ENCODE measurements at places on chromosomes 5 and 9.

- DNase-seq: no peak
These were observed 125.9 kb downstream of the GADD45G start for GRCh38 chr9:89730715-89731114.

DNA sequence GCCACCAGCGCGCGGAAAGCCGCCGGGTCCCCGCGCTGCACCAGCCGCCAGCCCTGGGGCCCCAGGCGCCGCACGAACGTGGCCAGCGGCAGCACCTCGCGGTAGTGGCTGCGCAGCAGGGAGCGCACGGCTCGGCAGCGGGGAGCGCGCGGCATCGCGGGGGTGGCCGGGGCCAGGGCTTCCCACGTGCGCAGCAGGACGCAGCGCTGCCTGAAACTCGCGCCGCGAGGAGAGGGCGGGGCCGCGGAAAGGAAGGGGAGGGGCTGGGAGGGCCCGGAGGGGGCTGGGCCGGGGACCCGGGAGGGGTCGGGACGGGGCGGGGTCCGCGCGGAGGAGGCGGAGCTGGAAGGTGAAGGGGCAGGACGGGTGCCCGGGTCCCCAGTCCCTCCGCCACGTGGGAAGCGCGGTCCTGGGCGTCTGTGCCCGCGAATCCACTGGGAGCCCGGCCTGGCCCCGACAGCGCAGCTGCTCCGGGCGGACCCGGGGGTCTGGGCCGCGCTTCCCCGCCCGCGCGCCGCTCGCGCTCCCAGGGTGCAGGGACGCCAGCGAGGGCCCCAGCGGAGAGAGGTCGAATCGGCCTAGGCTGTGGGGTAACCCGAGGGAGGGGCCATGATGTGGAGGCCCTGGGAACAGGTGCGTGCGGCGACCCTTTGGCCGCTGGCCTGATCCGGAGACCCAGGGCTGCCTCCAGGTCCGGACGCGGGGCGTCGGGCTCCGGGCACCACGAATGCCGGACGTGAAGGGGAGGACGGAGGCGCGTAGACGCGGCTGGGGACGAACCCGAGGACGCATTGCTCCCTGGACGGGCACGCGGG, at the start of gene TERT:
Gene TERT (minus strand): TSS at position 234 of the 815 bp plus-strand sequence. CDS start 79 bp downstream, at position 155.
- no peak for DNase-seq

GRCh38 chr9:18791074-18791473, 241.9 kb downstream of the SAXO1 start:
- no peak for DNase-seq

DNA sequence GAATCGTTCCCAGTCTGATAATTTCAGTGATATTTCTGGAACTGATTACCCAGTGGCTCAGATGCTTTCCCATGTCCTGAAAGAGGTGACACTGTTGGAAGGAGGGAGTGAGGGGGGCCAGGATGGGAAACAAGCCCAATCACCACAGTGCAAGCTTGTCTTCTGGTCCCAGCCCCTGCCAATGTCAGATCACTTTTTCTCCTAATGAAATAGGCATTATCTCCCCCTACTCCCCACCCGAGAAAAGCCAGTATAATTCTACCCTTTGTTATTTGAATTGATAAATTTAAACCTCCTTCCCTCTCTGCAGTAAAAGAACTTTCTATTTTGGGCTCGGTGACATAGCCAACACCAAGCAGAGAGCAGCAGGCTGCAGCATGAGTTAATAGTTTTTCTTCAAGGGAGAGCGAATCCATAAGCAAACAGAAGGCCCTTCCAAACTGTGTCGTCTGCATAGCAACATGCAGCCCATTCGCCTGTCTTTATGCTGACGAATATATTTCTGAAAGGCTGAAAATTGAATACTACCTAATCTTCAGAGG, 14.6 kb upstream of the PPP2CA start:
- no peak for DNase-seq

- DNase-seq: no peak
These were observed 117.4 kb upstream of the GPR151 start for GRCh38 chr5:146633323-146633764.

DNA sequence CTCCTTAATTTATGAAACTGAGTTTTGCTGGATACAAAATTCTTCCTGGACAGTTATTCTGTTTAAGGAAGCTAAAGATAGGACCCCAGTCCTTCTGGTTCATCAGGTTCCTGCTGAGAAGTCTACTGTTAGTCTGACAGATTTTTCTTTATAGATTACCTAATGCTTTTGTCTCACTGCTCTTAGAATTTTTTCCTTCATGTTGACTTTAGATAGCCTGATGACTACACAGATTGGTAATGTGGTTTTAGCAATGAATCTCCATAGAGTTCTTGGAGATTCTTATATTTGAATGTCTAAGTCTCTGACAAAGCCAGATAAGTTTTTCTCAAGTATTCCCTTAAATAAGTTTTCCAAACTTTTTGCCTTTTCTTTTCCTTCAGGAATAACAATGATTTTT, 419.7 kb downstream of the CDH10 start:
- no peak for DNase-seq

GRCh38 chr5:39580702-39581453, 156.1 kb upstream of the DAB2 start:
- no peak for DNase-seq

- DNase-seq: no peak
These were observed 596 bp downstream of the SLC28A3 start for GRCh38 chr9:84339962-84340361.

GRCh38 chr5:165076686-165077085, 1571.3 kb downstream of the MAT2B start:
- no peak for DNase-seq

DNA sequence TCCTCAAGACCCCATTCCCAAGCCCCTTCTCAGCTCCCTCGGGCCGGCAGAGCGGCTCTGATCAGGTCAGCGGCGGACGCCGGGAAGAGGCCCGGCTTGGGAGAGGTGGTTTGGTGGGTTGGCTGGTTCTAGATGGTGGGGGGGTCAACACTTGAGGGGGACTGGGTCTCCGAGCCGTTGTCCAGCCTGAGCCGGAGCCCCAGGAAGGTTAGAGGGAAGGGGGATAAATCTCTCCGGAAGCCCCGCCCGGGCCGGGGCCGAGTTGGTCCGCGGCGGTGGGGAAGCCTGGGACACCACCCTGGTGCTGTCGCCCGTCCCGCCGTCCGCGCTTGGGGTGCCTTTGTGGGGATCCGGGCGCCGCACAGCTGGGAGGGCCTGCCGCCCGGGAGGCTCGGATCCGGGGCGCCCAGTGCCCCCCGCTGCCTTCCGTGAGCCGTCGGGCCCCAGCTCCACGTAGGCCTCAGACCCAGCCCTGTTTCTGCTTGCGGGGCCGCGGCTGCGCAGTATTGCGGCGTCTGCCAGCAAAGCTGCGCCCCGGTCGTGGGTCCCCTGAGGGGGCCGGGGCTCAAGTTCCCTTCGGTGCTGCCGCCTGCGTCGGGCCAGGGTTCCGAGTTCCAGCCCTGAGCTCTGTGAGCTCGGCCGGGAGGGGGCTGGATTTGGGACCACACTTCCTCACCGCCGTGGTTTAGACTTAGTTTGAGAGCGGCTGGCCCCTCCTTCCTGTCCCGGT, 542 bp upstream of the TRIM52 start:
- DNase-seq: no peak

- DNase-seq: no peak
These were observed 1.1 kb downstream of the CNOT6 start for GRCh38 chr5:180495292-180495691.

- no peak for DNase-seq
These were observed 1.2 kb upstream of the SLC1A3 start for GRCh38 chr5:36605241-36605640.

GRCh38 chr5:138096363-138096762, 12.5 kb downstream of the WNT8A start:
- DNase-seq: no peak

DNA sequence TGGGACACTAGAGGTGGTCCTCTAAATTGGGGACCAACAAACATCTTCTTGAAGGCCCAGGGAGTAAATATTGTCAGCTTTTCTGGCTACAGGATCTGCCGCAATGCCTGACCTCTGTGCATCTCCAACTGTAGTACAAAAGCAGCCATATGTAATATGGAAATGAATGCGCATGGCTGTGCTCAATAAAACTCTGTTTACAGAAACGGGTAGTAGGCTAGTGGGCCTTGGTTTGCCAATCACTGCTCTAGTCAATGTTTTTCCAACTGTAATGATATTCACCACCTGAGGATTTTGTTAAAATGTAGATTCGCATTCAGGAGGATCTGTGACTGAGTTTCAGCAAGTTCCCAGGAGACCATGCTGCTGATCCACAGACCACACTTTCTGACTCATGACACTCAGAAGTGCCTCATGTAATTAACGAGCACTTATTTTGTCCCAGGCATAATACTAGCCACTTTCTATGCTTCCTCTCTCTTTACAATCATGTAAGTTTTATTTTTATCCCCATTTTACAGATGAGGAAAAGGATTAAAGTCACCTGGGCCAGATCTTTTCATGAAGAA, 96.9 kb downstream of the MED27 start:
- DNase-seq: no peak

GRCh38 chr5:1155191-1156032, 43.5 kb upstream of the SLC12A7 start:
- DNase-seq: no peak

- DNase-seq: no peak
These were observed 24.0 kb downstream of the BTNL8 start for GRCh38 chr5:180922932-180923331.

- no peak for DNase-seq
These were observed 14.2 kb downstream of the GLIPR2 start for GRCh38 chr9:36150574-36151315.

- DNase-seq: no peak
These were observed 23.4 kb downstream of the RANBP17 start for GRCh38 chr5:170885256-170885655.

DNA sequence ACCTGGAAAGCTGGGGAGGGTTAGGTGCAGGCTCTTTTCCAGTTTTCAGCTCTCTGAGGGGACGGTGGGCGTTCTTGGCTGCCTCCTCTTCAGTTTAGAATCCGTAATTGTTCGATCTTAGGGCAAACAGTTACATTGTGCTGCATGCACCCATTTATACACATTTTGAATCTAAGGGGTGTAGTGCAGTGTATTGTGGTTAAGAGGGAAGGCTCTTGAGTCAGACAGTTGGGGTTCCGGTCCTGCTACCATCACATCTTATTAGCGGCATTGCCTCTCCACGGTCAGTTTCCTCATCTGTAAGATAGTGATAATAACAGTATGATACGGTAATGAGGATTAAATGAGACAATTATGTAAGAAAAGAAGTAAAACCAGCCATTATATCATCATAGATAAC, 625 bp downstream of the EXOSC2 start:
- no peak for DNase-seq

DNA sequence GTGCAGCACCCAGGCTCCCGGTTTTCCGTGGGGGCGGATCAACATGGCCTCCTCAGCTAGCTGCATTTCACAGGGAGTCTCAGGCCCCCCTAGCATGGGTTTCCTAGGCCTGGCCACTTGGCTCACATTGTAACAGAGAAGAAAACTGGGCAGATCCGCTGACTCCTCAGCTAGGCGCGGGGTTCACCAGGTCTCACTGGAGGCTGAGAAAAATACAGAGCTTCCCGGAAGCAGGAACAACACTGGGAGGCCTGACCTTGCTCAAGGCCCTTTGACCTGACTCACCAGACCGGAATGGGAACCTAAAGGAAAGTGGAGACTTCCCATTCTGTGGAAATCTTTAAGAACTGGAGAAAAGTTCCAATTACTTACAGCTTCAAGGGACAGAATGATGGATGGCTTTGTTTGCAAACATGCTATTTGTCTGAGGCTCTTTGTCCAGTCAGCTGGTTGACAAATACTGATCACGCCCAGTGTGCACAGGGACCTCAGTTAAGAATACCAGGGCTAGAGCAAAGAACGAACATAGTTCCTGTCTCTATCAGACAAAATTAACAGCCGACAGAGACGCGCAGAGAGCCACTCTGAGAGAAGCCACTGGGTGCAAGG, 88.7 kb upstream of the LRRTM2 start:
- no peak for DNase-seq

DNA sequence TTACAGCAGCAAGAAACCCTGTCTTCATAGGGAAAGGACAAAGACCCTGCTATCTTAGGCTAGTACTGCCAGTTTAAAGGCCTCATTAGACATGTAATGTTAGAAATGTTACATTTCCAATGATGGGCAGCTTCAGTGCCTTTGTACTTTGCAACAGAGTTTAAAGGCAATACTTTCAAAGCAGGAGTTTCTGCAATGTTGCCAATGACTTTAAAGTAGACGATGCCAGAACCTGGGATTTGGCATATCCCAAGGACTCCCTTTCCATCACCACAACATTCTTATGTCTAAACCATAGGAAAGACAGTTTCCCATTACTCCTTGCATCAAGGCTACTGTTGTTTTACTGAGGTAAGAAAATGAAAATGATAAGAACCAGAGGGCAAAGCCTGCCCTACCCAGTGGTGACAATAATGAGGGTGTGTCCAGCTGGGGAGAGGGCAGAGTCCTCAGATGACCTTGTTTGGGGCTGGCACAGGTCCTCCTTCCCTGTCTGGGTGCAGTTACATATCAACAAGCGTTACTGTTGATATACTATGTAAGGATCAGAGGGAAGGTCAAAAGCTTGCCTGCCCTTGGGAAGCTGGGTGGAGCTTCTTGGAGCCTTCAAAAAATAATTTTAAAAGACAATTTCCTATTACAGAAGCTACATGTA, 27.5 kb upstream of the MLANA start:
- no peak for DNase-seq

GRCh38 chr5:167271511-167271910, 1019.9 kb upstream of the WWC1 start:
- DNase-seq: no peak

GRCh38 chr5:3412146-3412545, 183.5 kb upstream of the IRX1 start:
- DNase-seq: no peak

GRCh38 chr5:41118177-41118576, 47.0 kb upstream of the MROH2B start:
- no peak for DNase-seq

DNA sequence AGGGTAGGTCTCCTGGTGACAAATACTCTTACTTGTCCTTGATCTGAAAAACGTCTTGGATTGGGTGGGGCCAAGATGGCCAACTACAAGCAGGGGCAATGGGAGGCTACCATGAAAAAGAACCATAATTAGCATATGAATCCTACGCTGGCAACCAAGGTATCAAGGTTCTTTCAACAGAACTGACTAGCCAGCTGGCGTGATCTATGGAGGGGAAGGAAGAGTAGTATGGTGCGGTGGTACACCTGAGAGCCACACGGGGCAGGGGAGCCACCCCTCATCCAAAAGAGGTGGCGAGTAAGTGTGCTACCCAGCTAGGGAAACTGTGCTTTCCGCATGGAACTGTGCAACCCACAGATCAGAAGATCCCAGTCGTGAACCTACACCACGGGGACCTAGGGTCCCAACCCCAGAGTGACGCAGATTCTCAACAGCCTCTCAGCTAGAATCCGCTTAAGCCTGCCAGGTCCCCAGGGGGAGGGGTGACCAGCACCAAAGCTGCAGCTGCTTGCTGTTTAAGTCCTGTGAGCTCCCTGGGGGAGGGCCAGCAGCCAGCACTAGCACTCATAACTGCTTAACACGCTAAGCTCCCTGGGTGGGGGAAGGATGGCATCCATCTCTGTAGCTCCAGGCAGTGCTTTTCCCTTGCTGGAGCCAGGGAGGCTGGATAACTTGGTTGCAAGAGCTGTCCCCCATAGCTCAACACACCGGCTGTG, 334.8 kb downstream of the FBXL17 start:
- DNase-seq: no peak

GRCh38 chr9:98083061-98083501, 26.5 kb downstream of the NANS start:
- no peak for DNase-seq

Data from SW 1271 (cell line).